ENCODE measurements at places on chromosomes 5 and 9. TPM values are rescaled to one million over a fixed set of nuclear protein-coding genes. Genes with fewer than 3 reads are reported as not detected.

GRCh38 chr5:31165729-31166128 lies 27.8 kb upstream of the CDH6 start:
- no peak for DNase-seq

DNA sequence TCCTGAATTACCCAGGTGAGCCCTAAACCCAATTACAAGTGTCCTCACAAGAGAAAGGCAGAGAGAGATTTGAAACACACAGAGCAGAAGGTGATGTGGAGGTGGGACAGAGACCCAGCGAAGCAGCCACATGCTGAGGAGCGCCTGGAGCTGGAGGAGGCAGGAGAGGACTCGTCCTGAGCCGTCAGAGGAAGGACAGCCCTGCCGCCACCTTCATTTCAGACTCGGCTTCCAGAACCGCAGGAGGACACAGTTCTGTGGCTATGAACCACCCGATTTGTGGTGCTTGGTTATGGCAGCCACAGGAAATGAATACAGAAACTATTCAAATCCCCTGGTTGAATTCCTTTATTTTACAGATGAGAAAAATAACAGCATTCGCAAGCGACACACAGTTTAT lies 16.4 kb upstream of the FBP1 start:
- no peak for DNase-seq

GRCh38 chr5:54586336-54586735 lies 68.8 kb downstream of the SNX18 start:
- no peak for DNase-seq

DNA sequence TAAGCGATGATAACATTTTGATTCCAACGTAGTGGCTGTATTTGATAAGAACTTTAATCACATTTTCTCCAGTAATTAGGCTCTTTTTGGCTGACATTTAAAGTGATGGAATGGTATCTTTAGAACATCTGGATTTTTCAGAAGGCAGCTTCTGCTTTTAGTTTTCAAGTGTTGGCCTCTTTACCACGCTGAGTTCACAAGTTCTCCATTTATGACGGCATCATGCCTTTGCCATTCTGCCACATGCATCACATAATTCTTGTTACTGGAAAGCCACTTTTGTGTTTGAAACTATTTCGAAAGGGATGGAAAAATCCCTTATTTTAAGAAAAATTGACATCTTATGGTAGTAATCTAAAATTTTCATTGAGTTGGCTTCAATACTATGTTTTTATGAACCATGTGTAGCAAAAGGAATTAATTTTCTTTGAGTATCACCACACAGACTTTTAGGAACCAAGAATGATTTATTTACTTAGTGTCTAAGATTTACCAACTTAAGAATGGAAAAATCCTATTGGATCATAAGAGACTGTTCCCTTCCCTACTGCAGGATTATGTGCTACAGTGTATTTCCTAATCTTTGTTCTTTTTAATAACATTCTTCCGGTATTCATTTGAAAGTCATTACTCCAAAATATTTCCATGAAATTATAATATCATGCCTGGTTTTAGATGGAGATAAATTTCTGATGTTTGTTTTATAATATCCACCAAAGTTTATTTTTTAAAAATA lies 344.2 kb downstream of the ADGRV1 start:
- no peak for DNase-seq

DNA sequence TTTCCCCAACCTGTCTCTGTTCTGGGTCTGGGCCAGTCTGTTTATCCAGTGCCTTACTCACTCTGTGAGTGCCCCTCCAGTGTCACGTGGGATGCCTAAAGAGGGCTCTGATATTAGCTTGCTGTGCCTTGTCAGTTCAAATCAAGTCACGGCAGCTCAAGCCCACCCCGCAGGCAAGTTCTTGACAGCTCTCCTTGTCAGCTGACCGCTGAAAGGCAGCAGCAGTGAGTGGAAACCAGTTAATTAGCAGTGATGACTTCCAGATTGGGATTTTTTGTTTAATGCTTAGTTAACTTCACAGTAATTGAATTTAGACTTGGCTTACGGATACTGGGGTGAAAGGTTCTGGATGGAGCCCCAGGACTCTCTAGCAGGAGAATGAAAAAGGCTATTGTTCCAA lies 210.1 kb downstream of the PSAT1 start:
- peak; percentile 2 for DNase-seq

DNA sequence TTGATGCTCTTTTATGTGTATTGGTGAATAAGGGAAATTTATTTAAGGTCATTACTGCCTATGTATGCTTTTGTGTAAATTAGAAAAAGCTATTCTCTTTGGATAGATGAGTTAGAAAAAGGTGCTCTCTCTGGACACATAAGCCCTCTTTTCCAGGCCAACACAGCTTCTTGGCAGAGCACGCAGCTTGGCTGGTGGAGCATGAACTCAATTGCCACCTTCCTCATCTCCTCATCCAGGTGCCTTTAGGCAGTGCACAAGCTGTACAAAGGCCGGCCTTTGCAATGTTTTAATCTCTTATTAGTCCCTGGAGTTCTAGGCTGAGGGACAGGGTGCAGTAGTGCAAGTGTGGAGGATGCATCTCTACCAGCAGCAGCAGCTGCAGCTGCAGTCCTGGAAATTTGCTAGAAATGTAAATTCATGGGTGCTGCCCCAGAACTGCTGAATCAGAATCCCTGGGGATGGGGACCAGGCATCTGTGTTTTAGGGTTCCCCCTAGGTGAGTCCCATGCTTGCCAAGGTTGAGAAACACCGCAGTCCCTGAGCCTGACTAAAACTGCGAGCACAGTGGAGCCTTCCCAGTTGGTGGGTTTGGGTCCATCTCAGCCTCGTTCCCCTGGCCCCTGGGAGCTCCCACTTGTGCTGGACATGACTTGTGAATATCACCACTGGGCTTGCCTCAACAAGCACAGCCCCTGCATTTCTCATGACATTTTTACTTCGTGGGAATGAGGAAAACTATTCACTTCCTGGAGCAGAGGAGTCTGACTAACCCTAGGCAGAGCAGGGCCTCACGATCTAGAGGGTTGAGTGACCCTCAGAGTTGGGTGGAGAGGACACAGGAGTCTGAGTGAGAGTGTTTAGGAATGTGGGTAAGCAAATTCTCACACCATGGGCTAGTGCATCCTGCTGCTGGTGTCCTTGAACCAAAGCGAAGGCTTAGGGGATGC lies 272.3 kb downstream of the ZSWIM6 start:
- DNase-seq = no peak

DNA sequence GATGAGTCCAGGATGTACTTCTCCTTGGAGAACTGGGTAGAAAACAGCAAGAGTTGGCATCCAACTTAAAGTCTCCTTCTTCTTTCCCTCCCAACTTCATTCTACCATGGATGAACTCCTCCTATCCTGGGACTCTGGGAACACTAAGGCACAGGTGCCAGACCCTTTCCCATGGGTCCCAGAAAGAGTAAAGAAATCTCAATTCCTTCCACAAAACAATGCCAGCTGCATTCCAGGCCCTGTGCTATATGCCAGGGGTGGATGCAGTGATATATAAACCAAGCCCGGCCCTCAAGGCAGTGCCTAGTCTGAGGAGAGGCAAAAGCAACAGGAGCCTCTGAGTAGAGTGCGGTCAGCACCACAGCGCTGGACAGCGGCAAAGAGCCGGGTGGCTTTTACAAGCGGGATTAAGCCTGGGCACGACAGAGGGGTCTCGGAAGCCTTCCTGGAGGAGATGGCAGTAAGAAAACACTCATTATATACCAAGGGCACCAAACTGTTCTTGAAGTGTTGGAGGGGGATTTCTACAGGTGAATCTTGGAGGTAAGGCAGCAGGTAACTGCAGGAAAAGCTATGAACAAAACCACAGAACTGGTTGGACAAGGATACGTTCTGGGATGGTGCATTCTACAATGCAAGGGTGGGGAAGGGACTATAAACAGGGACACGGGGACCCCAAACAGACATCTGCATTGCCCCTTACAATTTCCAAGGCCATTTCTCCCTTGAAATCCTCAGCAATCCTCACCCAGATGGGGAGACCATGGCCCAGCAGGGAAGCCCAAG lies 16.4 kb upstream of the TOR2A start:
- no peak for DNase-seq

DNA sequence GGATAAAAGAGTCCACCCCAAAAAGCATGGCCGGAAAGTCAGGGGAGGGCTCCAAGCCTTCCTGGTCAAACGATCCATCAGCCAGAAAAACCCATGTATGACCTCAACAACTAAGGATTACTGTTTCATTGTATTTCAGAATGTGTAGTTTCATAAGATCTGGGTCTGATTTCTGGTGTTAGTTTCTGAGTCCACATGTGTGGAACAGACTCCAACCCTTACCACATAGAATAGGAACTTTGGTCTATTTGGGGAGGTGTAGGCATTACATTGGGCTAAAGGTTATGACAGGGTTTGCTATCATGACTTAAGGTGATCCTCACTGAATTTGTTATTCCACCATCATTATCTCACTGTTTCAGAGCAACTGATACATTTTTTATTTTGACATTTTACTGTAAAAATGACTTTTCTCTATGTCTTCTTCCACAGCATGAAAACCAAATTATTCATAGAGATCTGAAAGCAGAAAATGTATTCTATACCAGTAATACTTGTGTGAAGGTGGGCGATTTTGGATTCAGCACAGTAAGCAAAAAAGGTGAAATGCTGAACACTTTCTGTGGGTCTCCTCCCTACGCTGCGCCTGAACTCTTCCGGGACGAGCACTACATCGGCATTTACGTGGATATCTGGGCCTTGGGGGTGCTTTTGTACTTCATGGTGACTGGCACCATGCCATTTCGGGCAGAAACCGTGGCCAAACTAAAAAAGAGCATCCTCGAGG lies 33.5 kb downstream of the HMGCS1 start:
- no peak for DNase-seq

DNA sequence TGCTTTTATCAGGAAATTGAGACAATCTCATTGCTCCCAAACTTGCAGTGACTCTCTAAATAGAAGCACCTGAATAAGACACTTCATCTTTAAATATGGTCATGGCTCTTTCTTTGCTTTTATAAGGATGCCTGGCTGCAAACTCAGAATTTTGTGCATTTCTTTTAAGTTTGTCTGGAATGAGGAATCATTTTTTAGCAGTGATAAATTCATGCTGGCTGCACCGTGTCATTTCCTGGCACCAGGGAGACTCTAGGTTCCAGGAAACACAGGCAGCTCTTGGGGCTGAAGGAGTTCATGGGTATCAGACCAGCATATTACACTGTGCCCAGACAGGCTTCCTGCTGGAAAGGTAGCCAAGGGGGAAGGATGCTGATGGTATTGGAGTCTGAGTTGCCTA lies 109.9 kb downstream of the NUDT12 start:
- no peak for DNase-seq

DNA sequence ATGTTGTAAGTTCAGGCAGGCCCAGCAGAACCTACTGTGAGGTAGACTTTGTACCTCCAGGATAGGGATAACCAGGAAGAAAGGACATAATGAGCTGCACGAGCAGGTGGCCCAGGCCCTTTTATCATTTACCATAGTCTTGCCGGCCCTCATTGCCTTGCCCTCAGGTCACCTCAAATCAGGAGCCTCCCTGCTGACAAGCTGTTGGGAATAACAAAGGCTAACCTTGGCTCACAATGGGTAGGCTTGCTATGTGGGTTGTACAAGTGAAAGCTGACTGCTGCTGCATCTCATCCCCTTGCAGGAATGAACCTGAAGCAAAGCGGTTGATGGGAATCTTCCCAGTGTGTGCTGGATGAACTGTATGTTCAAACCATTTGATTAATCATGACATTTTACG lies 159.5 kb upstream of the ACTBL2 start:
- no peak for DNase-seq

GRCh38 chr9:34572628-34573027 lies 16.9 kb downstream of the CNTFR start:
- no peak for DNase-seq

GRCh38 chr5:80240368-80240986 lies 15.4 kb downstream of the SERINC5 start:
- DNase-seq = no peak

DNA sequence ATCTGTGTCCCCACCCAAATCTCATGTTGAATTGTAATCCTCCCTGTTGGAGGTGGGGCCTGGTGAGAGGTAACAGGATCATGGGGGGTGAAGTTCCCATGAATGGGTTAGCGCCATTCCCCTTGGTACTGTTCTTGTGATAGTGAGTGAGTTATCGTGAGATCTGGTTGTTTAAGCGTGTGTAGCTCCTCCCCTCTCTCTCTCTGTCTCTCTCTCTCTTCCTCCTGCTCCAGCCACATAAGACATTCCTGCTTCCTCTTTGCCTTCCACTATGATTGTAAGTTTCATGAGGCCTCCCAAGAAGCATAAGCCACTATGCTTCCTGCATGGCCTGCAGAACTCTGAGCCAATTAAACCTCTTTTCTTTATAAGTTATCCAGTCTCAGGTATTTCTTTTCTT lies 28.8 kb downstream of the C5orf15 start:
- no peak for DNase-seq

GRCh38 chr9:4890929-4891328 lies 94.1 kb upstream of the JAK2 start:
- no peak for DNase-seq

DNA sequence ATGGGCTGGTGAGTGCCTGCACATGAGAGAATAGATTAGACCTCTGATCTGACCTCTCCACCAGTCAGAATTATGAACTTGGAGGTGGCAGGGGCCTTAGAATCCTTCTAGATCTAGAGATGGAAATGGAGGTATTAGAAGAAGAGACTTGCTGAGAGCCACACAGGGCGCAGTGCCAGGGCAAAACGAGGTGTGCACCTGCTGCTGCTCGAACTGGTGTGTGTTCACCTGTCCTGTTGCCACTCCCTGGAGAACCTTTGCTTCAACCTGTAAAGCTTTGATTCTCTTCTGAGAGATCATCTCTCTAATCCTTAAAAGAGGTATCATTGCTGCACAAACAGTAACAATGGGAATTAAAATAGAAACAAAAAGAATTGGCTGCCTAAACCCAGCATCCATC lies 24.9 kb downstream of the FRMPD1 start:
- DNase-seq = no peak

DNA sequence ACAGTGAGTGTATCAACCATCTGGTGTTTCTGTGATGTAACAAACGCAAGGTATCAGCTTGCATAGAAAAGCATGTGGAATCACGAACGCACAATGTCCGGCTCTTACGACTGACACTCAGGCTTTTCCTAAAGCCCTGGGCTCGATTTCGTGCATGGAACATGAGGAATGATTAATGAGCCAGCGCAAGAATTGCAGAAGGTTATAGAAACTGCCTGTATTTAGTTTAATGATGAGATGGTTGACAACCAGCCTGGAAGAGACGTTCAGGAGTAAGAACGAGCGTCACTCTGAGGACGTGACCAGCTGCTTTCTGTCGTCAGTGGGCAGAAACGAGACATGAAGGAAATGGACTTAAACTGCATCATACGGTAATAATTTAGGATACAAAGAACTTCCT lies 497.6 kb downstream of the IRX1 start:
- DNase-seq = no peak

GRCh38 chr9:131791542-131792254 lies 51.8 kb upstream of the RAPGEF1 start:
- DNase-seq = no peak

- DNase-seq = no peak
These were observed 349.2 kb upstream of the KLF4 start for GRCh38 chr9:107838766-107839165.

The KIAA0825 gene
- 5.2 TPM for polyA plus RNA-seq

The SLC34A1 gene
- polyA plus RNA-seq = 200 TPM

The IL4 gene
- polyA plus RNA-seq = 0.57 TPM

The PCYOX1L gene
- polyA plus RNA-seq = 19.2 TPM

The LCNL1 gene
- 0.43 TPM for polyA plus RNA-seq

The RFX3 gene
- polyA plus RNA-seq = 22.8 TPM

The GFRA3 gene
- 3.2 TPM for polyA plus RNA-seq

The THBS4 gene
- 17.7 TPM for polyA plus RNA-seq

The SV2C gene
- polyA plus RNA-seq = 0.08 TPM

The ADAMTSL2 gene
- polyA plus RNA-seq = 1.2 TPM

The DPYSL3 gene
- 33.8 TPM for polyA plus RNA-seq

The GPBP1 gene
- 196 TPM for polyA plus RNA-seq

The PCDHGB4 gene
- polyA plus RNA-seq = 7.6 TPM

The GGTA1 gene
- polyA plus RNA-seq = 5.2 TPM

The MRPS2 gene
- polyA plus RNA-seq = 44.4 TPM
